Activated naive CD4-positive, alpha-beta T cell treated with anti-CD3 and anti-CD28 coated beads, Interleukin-2, amount 50 U/mL, for 16 hours (primary cell): ENCODE measurements at places on chromosomes 13 and 19.

- DNase-seq: no peak
Observed at GRCh38 chr13:92590503-92590908, 636.1 kb upstream of the GPC6 start.

DNA sequence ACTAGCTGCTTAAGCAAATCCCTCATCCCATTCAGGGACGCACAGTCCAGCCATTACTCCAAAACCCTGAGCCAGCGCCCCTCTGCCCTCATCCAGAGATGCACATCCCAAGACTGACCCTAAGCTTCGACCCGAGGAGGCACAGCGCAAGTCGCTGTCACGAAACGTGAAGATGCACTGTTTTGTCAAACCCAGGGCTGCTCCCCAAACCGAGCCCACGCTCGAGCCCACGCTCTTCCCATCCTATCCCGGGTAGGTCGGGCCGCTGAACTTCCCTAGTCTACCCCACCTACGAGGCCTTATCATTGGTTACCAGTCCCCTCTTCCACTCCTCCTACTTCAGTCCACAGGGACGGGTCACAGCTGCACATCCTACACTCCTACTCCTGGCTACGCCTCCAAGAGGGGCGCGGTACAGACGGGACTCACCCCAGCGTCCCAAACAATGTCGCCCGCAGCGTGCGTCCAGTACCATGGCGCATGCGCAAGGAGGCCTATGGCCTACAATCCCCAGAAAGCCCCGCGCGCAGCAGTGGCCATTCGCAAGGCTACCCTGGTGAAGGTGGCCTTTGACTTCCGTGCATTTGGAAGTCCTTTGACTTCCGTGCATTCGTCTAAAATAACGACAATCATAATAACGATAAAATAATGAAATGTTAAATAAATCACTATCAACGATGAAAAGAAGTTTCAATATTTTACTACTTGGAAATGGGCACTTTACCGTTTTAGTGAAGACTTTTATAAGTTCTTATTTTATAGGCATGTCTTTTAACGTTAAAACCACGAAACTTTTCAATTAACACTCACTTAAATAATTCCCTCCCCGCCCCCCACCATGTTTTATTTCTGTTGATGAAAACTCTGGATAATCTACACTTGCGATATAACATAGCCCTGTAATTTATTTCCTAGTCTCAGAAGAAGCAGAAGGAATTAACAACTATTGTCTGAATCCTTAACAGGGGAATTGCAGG lies at the start of gene ZNF285:
Gene ZNF285 (minus strand): TSS at position 470 of the 977 bp plus-strand sequence. CDS start 4,395 bp downstream, outside the sequence.
- peak; percentile 82 for DNase-seq

- DNase-seq: peak; percentile 48
Observed at GRCh38 chr13:32650705-32651311, 64.6 kb downstream of the PDS5B start.

GRCh38 chr13:63209330-63210017 lies 1793.8 kb upstream of the PCDH20 start:
- DNase-seq: no peak

DNA sequence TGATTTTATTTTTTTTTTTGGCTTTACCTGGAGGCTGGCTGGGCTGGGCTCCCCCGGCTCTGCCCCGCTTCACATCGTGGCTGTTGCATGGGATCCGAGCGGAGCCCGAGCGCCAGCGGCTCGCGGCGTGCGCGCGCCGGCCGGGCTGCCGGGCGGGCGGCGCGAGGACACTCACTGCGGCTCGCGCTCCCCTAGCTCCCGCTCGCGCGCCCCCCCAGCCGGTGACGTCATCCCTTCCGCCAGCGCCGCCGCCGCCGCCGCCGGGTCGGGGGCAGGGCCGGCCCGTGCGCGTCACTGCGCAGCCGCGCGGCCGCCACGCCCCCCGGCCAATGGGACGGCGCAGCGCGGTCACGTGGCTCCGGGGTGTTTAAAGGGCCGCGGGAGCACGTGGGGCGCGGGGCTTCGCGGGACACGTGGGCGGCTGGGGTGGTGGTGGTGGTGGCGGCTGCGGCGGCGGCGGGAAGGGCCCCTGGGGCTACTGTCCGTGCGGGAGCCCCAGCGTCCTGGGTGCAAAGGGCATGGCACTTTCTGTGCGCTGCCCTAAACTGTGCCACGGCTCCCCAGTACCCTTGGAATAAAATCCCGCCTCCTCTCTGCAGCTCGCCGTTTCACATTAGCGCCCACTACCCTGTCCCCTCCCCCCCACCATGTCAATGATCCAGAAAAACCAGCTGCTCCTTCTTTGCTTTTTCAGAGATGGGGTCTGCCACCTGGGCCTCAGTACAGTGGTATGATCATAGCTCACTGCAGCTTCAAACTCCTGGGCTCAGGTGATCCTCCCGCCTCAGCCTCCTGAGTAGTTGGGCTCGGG lies at the start of gene PTPRS:
Gene PTPRS (minus strand): TSS at position 176 of the 811 bp plus-strand sequence. CDS start 54,672 bp downstream, outside the sequence.
- peak; percentile 69 for DNase-seq

GRCh38 chr19:32720216-32720935 lies 809 bp downstream of the TDRD12 start:
- DNase-seq: no peak

GRCh38 chr19:44303976-44304568 lies 753 bp downstream of the ZNF235 start:
- DNase-seq: no peak

DNA sequence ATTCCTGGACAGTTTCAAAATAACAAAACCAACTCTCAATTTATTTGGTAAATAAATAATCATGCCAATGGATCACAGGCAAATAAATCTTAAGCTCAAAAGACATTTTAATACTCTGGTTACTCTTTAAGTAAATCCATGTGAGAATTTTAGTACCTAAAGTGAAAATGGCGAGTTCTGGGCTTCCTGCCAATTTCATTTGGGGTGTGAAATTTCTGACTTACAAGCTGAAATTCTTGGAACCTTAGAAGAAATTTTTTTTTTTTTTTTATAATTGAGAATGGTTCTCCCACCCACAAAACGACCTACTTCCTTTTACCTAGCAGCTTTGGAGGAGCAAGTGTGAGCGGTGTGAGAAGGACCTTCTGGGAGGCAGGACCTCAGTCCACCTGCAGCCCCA lies 354.5 kb upstream of the NBEA start:
- no peak for DNase-seq

- DNase-seq: no peak
Observed at GRCh38 chr19:35284153-35285094, 2.1 kb downstream of the HAMP start.

GRCh38 chr13:106274551-106275203 lies 260.8 kb downstream of the EFNB2 start:
- DNase-seq: no peak

GRCh38 chr19:19115954-19116353 lies 22.3 kb downstream of the TMEM161A start:
- peak; percentile 50 for DNase-seq

GRCh38 chr19:15283141-15283883 lies 49.0 kb downstream of the BRD4 start:
- DNase-seq: peak; percentile 28

GRCh38 chr13:71672512-71672911 lies 194.5 kb downstream of the DACH1 start:
- DNase-seq: no peak
